ENCODE measurements at places on chromosomes 2 and 18. TPM values are rescaled to one million over a fixed set of nuclear protein-coding genes. Genes with fewer than 3 reads are reported as not detected.

The POTEJ gene
- total RNA-seq, result not detected

The OSR1 gene
- 3.0 TPM for total RNA-seq

The RNU2-63P gene
- total RNA-seq, result 19.4 TPM

DNA sequence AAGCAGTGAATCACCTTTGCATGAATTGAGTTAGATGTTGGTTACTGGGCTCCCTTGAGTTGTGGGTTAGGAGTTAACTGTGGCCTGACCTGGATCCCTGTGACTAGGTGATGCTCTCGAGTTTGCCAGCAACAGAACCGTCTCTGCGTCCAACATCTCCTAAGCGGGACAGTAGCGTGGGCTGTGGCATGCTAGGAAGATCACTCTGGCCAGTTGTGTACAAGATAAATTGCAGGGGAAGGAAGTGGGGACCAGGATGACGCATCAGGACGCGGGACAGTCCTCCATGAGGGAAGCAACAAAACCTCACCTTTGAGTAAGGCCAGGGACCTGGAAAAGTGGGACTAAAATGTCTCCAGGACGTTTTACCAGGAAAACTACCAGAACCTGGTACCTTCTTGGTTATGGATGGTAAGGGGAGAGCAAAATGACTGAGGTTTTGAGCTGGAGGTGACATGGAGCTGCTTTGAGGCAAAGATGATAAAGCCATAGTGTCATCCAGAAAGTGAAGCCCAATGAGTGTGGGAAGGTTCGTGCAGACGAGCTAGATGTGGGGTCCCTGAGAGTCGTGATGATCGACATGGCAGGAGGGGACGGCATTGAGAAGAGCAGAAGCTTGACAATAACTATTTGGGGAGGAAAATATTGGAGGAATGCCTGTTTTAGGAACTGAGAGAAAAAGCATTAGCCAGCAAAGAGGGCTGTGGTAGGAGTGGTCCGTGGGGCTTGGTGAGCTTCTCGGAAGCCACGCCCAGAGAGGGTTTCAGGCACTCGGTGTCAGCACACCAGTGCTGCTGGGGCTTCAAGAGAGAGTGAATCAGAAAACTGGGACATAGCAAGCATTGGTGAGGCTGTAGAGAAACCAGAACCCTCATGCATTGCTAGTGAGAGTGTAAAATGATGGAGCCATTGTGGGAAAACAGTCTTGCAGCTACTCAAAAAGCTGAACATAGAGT, 95.1 kb downstream of the SMAD7 start:
- no peaks in the 10 kb centered on the region for H3K4me1 ChIP-seq
- no peak for DNase-seq
- H3K4me3 ChIP-seq, result no peak overlapping the region
- H3K27ac ChIP-seq, result no peak overlapping the region
- no peaks in the 10 kb centered on the region for H3K36me3 ChIP-seq
- H3K27me3 ChIP-seq, result no peaks in the 10 kb centered on the region

- H3K4me3 ChIP-seq, result no peak overlapping the region
- H3K27me3 ChIP-seq, result no peaks in the 10 kb centered on the region
- peaks cover 39% of the 10 kb centered on the region for H3K4me1 ChIP-seq
- no peak for DNase-seq
Observed at GRCh38 chr2:173983391-173983871, 18.3 kb upstream of the SP3 start.

GRCh38 chr18:48590678-48591077, 51.8 kb downstream of the CTIF start:
- no peak overlapping the region for H3K4me3 ChIP-seq
- no peaks in the 10 kb centered on the region for H3K4me1 ChIP-seq

DNA sequence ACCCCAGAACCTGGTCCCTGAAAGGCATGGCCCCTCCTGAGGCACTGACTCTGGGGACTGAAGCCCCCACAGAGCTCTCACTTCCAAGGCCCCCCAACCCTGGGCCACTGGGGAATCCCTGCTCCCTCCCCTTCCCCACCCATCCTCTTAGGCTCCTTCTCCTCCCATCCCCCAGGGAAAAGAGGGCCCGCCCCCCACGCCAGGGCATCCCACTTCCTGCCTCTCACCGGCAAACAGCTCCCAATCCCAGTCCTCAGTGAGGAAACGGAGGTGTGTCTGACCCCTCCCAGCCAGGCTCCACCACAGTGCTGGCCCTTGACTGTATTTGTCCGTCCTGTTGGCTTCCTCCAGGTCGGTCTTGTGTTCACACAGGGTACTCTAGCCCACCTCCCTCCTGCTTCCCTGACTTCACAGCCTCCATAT, 35.0 kb upstream of the PTMA start:
- H3K36me3 ChIP-seq, result no peaks in the 10 kb centered on the region
- DNase-seq, result peak; percentile 32
- peaks cover 40% of the 10 kb centered on the region for H3K4me1 ChIP-seq
- no peak overlapping the region for H3K4me3 ChIP-seq
- peak overlapping the region; percentile 45 for H3K27ac ChIP-seq

- H3K27ac ChIP-seq, result peak overlapping the region; percentile 63
- H3K27me3 ChIP-seq, result no peaks in the 10 kb centered on the region
- peaks cover 35% of the 10 kb centered on the region for H3K4me1 ChIP-seq
- DNase-seq, result peak; percentile 38
- H3K4me3 ChIP-seq, result no peak overlapping the region
- H3K36me3 ChIP-seq, result no peaks in the 10 kb centered on the region
Observed at GRCh38 chr2:47088371-47089082, 66.6 kb downstream of the STPG4 start.

DNA sequence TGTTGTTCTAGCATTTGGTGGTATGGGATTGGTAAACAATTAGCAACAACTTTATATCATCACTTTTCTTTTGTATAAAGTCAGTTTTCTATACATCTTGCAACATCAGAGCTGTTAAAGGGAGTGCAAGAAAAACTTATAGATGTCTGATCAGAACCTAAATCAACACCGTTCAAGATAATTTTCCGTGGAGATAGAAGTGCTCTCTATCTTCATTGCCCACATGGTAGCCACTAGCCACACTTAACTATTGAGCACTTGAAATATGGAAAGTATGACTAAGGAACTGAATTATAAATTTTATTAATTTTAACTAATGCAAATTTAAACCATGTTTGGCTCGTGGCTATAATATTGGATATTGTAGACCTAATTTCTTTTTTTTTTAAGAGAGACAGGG, 5.2 kb downstream of the TTC27 start:
- no peak for DNase-seq
- no peaks in the 10 kb centered on the region for H3K4me1 ChIP-seq
- no peak overlapping the region for H3K4me3 ChIP-seq
- H3K36me3 ChIP-seq, result no peaks in the 10 kb centered on the region

DNA sequence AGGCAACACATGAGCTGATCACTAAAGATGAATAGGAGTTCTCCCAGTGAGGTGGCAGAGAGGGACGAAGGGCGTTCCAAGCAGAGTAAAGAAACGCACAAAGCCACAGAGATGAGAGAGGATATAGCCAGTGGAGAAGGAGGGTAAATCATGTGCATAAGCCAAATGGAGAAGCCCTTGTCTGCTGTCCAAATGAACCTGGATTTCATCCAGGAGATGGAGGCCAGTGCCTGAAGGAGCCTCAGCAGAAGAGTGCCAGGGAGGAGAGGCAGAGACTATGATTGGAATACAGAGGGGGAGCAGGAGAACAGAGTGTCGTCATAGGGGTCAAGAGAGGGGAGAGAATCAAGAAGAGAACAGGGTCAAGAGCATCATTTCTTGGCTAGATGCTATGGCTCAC, 48.9 kb upstream of the STPG4 start:
- peaks cover 10% of the 10 kb centered on the region for H3K4me1 ChIP-seq
- DNase-seq, result no peak
- H3K36me3 ChIP-seq, result no peaks in the 10 kb centered on the region
- no peak overlapping the region for H3K27ac ChIP-seq
- no peak overlapping the region for H3K4me3 ChIP-seq

DNA sequence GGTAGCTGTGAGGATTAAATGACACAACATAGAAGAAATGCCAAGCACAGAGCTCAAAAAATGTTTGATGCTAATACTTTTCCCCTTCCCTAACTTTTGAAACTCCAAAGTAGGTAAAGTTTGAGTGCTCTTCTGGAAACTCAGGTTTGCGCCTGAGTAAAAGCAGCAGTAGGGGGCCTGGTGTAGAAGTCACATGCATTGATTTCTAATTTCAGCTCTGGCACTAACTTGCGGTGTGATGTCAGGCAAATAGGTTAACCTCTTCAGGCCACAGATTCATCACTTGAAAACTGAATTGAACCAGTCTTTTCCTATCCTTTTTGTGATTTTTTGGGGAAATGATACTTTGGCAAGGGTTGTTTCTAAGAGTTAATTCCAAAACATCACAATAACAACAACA, 27.2 kb downstream of the LHCGR start:
- no peak overlapping the region for H3K27ac ChIP-seq

DNA sequence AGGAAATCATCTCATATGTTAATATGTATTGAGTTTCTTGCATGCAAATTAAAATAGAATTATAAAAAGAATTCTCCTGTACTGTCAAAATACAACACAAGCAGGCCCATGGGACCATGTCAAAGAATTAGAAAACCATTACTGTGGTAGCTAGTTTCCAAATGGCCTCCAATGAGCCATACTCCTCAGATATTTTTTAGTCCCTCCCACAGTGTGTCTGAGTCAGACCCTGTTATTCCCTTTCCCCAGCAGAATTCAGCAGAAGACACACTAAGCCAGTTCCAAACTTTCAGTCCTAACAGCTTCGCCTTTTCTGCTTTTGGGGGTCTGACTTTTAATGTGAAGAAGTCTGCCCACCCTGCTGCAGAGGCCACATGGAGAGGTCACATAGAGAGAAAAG, 86.7 kb downstream of the FIGN start:
- no peak for DNase-seq
- no peaks in the 10 kb centered on the region for H3K27me3 ChIP-seq
- H3K36me3 ChIP-seq, result no peaks in the 10 kb centered on the region
- no peak overlapping the region for H3K4me3 ChIP-seq
- no peak overlapping the region for H3K27ac ChIP-seq
- H3K4me1 ChIP-seq, result no peaks in the 10 kb centered on the region

DNA sequence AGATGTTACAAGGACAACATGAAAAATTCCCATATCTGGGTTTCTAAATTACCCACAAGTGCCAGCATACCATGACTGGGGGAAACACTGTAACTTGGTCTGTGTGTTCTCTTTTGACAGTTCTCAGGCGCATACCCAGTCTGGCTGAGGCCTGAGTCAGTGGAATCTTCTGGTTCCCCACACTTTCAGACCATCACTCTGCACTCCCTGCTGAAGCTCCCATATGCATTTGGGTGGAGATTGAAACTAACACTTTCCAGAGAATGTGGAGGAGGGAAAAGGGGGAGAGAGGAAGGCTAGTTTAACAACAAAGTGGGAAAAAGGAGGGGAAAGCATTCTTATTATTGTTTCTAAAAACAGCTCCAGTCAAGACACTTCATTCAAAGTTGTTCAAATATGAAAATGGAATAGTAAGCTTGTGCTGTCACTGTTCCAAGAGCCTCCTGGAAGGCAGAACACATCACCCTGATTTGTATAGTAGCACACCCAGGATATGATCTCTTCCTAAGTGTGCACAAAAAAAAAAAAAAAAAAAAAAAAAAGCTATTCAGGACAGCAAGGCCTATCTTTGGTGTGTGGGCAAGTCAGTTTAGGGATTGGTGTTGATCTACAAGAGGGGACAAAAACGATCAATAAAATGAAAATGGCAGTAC, 48.1 kb upstream of the CTIF start:
- DNase-seq, result no peak
- H3K27ac ChIP-seq, result no peak overlapping the region
- no peak overlapping the region for H3K4me3 ChIP-seq
- H3K36me3 ChIP-seq, result no peaks in the 10 kb centered on the region
- peaks cover 31% of the 10 kb centered on the region for H3K4me1 ChIP-seq

DNA sequence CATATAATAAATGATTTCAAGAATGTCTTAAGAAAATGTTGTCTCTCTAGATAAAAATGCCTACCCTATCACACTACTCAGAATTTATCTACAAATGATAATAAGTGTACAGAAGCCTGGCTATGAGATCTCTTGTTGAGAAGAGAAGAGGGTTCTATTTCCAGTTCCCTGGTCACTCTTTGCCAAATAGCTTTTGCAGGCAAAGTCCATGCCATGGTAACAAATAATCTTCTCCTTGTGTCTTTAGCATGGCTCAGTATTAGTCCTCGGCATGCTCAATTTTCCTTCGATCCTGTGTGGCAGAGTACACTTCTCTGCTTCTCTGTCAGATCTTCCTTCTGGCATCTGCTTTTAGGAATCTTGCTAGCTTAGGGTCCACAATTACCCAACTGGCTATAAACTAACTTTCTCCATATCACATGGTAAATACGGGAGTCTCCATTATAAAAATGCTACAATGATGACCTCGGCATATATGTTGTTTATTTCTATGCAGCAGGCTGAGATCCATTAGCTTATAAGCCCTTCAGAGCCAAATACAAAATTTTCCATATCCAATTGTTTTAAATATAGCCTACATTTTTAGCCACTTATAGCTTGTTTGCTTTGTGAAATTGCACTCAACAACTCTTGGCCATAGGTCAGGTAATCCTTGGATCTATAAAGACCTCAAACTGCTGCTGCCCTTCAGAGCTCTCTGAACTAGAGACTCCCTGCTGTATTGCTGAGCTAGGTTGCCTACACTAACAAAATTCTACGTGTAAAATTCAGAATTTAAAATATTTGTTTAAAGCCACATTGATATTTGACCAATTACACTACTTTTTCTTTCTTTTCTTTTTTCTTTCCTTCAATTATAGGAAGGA, 157.5 kb downstream of the FSIP2 start:
- H3K4me1 ChIP-seq, result no peaks in the 10 kb centered on the region
- DNase-seq, result no peak
- H3K27me3 ChIP-seq, result no peaks in the 10 kb centered on the region
- H3K36me3 ChIP-seq, result no peaks in the 10 kb centered on the region

DNA sequence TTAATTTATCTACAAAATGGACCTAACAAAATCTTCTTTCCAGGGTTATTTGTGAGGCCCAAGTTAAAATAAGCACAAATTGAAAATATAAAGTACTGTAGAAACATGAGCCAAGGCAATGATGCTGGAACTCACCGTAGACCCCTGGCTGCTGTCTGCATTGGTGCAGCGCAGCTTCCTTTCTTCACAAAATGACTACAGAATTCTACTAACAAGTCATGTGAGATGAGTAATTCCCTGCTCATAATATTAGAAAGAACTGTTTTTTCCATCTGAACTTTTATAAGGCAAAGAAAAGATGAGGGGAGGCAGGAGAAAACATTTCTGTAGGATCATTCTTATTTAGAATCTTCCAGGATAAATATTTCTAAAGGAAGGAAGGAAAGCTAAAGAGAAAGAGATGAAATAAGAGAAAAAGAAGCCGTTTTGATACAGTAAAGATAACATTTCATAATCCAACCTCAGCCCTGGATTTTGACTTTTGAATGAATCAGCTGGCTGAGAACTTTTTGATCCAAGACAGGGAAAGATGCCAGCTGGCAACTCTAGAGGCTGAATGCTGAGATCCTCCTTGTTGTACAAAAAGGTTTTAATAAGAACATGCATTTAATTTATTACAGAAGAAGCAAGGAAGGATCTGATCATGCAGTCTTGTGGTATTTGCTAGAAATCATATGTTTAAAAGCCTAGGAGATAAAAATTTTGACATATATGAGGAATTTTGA, 183.9 kb upstream of the KLHL14 start:
- H3K27ac ChIP-seq, result no peak overlapping the region
- H3K4me3 ChIP-seq, result no peak overlapping the region
- H3K27me3 ChIP-seq, result no peaks in the 10 kb centered on the region
- H3K4me1 ChIP-seq, result no peaks in the 10 kb centered on the region
- no peak for DNase-seq
- H3K36me3 ChIP-seq, result no peaks in the 10 kb centered on the region

- peak; percentile 62 for DNase-seq
- H3K27me3 ChIP-seq, result no peaks in the 10 kb centered on the region
- H3K4me3 ChIP-seq, result 0 out of 2 replicates have a peak overlapping the region, but pooled peaks have one; percentile 6
- H3K4me1 ChIP-seq, result no peaks in the 10 kb centered on the region
- no peak overlapping the region for H3K27ac ChIP-seq
Observed at GRCh38 chr2:171553858-171554257, 31.6 kb downstream of the CYBRD1 start.

All from Caco-2 (cell line).